ENCODE measurements at places on chromosomes 11 and 22.

DNA sequence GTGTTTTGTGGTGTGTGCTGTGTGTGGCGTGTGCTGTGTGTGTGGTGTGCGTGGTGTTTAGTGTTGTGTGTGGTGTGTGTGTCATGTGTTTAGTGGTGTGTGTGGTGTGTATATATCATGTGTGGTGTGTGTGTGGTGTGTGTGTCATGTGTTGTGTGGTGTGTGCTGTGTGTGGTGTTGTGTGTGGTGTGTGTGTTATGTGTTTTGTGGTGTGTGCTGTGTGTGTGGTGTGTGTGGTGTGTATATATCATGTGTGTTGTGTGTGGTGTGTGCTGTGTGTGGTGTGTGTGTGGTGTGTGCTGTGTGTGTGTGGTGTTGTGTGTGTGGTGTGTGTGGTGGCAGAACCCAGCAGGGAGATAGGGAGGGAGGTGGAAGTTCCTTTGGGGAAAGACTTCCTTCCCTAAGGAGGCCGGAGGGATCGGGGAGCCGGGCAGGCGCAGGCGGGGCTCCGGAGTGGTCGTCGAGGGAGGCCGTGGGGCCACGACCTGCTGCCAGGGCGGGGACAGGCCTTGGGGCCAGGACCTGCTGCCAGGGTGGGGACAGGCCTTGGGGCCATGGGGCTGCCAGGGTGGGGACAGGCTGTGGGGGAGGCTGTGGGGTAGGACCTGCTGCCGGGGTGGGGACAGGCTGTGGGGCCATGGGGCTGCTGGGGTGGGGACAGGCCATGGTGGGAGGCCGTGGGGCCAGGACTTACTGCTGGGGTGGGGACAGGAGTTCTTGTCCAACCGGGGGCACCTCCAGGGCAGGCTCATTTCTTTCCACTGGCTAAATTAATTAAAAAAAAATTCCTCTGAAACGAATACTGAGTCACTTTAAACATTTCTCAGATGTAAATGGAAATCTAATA, 15.2 kb downstream of the PIM3 start:
- no peak for DNase-seq

GRCh38 chr11:57306161-57306876, 18.4 kb downstream of the TNKS1BP1 start:
- DNase-seq: no peak

- no peak for DNase-seq
Measured at GRCh38 chr11:94545264-94546161, 1.8 kb downstream of the FUT4 start.

GRCh38 chr22:19291218-19291579, 320 bp downstream of the CLTCL1 start:
- peak; percentile 55 for DNase-seq

DNA sequence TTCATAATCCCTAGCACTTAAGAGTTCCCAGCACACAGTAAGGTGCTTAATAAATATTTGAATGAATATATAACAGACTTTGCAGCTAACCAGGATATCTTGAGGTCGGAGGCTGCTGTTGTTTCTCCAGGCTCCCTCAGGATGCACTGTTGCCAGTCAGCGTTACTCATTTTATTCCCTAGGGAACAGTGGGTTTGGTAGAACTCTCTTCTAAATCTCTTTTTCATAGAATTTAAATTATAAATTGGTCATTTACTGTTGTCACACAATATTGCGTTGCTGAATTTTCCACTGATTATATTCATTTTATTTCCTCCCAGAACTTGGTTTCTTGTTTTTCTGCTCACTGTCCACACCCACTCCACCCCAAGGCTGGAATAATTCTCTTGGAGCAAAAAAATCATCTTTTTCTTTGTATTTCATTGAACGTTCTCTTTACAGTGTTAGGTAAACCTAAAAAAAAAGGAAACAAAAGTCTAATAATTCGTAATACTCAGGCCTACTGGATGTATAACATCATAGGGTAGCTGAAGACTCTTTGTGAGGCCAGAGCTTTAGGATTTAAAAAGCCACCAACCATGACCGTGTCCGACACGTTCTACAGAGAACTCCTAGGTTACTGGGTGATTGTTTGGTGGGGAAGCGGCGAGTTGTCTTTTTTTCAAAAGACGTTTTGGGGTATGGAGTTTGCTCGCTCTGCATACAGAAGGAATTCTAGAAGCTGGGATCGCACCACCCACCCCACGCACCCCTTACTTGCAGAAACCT, 766 bp upstream of the CAPRIN1 start:
- peak; percentile 84 for DNase-seq

DNA sequence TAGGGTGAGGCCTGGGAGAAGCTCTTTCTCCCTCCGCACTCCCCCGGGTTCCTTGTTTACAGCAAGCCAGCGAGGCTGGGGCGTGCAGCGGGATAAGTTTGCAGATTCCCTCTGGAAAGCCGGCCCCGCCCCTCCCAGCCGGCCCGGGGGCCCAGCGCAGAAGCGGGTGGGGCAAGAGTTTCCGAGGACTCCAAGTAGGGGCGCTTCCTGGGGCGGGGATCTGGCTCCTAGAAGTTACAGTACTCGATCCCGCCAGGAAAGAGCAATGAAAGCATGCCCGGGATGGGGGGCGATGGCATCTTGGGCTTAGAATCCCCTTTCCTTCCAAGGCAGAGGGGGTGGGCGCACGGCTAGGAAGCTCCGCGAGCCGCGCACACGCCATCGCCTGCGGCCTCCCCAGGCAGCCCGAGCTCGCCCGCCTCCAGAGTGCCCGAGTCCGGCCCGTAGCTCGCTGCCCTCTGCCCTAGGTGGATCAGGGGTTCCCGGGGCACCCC, 385 bp downstream of the TST start:
- peak; percentile 51 for DNase-seq

GRCh38 chr11:101008961-101009689, 120.5 kb downstream of the PGR start:
- DNase-seq: no peak

GRCh38 chr11:72784662-72785061, 9.2 kb downstream of the STARD10 start:
- DNase-seq: no peak

DNA sequence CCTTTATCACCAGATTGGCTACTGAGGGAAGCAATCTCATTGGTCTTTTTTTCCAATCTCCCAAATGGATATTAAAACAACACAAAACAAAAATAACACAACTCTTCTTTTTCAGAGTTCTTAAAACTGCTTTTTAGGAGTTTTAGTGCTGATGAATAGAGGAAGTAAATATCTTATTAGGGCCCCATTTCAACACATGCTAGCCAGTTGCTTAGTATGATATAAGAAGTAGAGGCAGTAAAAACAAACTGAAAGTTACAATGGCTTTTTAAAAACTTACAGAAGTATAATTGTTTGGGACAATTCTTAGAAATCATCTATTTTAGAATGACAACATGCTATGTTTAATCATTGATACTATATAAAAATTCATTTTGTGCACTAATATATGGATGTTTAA, 3.4 kb downstream of the C11orf71 start:
- no peak for DNase-seq

GRCh38 chr11:19910931-19911330, 198.3 kb downstream of the NAV2 start:
- no peak for DNase-seq

- DNase-seq: no peak
Measured at GRCh38 chr11:129798212-129798611, 17.4 kb upstream of the TMEM45B start.

- DNase-seq: no peak
Measured at GRCh38 chr11:96162816-96163499, 180.0 kb downstream of the MAML2 start.

- no peak for DNase-seq
Measured at GRCh38 chr11:72738199-72739141, 13.7 kb downstream of the ARAP1 start.

- peak; percentile 90 for DNase-seq
Measured at GRCh38 chr11:61967924-61968757, 707 bp upstream of the FTH1 start.

DNA sequence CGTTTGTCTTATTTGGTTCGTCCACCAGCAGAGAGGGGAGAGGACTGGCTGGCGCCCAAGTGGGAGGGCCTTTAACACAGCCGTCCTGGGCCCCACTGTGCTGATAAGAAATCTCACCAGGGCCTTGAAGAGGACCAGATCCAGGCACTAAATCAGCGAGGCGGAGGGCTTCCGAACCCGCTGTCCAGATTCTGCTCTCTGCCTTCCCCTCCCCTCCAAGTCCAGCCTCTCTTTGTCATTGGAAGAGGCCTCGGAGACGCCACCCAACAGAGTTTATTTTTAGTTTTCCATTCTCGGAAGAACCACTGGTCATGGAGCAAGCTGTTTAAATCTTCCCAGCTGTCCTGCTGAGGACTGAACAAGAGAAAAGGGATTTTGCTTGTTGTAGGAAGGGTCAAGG, 9.3 kb upstream of the FXYD6 start:
- no peak for DNase-seq

DNA sequence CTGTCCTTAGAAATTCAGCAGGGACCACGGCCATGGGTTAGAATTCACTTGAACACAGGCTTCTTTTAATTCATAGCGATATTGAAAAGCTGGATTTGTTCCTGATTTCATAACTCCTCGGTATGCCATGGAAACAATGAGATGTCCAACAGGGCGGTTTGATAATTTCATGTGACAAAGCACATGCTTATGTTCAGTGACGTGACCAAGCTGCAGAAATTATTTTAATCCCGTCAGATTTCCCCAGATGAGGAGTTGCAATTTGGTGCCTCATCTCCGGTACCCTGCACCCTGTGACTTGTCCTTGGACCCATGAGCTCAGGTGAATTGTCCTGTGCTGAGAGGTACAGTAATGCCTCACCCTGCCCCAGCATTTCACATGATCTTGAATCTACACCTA, 81.7 kb downstream of the C11orf91 start:
- no peak for DNase-seq

GRCh38 chr11:30758012-30758411, 171.9 kb upstream of the MPPED2 start:
- no peak for DNase-seq

DNA sequence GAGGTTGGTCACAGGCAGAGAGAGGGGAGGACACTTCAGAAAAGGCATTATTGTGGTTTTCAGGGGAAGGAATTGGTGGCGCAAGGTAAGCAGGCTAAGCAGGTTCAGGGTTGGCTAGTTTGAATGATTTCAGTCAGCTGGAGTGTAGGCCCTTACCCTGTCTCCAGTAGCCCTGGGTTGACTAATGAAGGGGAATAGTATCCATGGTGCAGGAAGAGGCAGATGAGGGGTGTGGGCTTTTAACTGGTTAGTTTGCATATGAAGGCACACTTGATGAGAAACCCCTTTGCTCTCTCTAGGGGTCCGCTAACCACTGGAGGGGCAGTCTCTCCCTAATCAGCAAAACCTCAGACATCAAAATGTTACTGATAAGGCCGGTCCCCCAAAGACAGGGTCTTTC, 249.7 kb downstream of the AASDHPPT start:
- no peak for DNase-seq

DNA sequence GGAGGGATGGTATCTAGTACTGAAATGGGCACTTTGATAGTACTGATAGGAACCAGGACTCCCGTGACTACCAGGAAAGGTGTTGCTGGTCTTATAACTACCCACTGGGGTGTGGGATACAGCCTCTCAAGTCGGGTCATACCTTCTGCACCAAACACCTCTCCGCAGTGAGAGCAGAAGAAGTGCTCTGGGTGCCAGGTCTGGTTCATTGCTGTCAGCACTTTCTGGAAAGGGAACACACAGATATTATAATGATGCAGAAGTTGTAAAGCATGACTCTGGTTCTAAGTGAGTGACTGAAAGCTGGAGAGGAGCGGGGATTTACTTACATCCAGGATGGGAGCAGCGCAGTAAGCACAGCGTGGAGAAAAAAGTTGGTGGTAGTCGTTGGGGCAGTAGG, 26.0 kb downstream of the LPXN start:
- DNase-seq: no peak

GRCh38 chr11:72430741-72431570, 3.4 kb downstream of the CLPB start:
- peak; percentile 39 for DNase-seq

DNA sequence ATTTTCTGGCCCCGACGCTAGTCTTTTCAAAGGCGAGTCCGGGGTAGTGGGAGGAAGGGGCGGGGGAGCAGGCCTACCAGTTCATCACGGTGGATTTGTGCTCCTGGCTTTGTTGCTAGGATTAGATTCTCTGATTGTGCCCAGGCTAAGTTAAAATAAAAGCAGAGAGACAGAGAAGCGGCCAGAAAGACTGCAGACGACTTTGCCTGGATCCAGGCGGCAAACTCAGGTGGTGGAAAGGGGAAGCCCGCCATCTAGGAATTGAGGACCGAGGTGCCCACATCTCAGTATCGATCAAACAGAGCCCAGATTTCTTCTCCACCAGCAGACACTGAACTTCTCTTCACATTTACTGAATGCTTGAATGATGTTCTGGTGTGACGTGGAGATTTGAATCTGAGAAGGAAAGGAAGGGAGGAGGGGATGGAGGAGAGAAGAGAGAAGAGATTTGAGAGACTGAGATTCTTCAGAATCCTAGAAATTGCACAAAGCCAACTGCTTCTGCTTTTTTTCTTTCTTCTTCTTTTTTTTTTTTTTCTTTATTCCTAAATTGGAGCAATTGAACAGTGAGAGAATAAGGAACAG, 2.7 kb downstream of the FAT3 start:
- peak; percentile 70 for DNase-seq

- DNase-seq: no peak
Measured at GRCh38 chr11:132006884-132007580, 636.6 kb downstream of the NTM start.

- no peak for DNase-seq
Measured at GRCh38 chr22:28141614-28142013, 222.6 kb upstream of the PITPNB start.

DNA sequence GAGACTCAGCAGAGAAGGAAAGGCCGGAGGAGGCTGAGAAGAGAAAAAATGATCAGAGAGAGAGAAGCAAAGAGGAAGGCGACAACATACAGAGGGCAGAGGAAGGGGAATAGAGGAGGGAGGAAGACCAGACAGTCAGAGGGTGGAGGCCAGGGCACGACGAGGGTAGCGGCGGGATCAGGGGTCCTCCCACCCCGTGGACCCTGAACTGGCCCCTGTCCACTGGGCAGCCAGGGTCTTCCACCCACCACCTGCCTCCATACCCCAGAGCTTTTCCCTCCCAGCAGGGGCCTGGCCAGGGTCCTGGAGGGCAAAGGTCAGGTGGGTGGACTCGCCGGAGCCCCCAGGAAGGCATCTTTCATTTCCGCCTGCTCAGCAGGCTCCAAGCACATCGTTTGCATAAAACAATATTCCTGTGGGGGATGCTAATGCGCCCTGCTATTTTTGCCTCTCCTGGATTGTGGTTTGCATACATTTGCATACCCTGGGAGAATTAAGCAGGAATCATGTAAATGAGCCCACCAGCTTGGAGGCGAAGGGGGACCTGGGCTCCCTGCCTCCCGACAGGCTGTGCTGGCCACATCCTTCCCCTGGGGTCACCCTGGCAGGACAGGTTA, 394.1 kb downstream of the MN1 start:
- no peak for DNase-seq

GRCh38 chr22:28115426-28115825, 196.4 kb upstream of the PITPNB start:
- DNase-seq: no peak

- peak; percentile 27 for DNase-seq
Measured at GRCh38 chr11:61776561-61777075, 15.8 kb downstream of the TMEM258 start.

- DNase-seq: no peak
Measured at GRCh38 chr11:93957397-93957952, 63.7 kb upstream of the HEPHL1 start.

All from NCI-H1417 (cell line).